NB4 (cell line): ENCODE measurements at places on chromosomes 6 and 20.

DNA sequence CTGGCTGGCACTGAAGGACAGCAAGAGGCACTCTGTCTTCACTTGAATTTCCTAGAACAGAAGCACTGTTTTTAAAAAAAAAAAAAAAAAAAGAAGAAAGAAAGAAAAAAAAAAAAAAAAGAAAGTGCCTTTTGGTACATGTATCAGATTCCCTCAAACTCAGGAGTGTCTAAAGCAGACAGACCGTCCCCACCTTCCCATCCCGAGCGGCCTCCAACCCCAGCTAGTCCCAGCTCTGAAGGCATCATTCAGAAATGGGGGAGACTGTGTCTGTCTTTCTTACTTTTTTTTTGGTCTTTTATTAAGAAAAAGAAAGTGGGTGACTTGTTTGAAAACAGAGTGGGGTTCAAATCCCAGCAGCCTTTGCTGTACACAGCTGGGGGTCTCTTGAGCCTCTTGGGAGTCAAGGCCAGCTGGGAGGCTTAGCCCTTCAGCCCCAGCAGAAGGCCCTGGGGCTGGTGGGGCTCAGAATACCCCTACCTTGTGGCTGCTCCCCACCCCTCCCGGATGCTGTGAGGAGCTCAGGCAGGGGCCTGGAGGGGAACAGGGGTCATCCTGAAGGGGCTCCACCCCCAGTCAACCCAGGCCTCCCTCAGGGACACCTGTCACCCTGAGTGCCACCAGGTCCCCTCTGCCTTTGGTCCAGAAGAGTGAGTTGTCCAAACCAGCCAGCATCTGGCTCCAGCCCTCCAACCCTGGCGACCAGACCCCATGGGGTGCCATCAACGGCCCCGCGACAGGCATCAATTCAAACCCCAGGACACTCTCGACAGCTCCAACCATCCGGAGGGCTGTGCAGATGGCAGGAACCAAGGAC, 128.3 kb downstream of the TAF4 start:
- no peak for DNase-seq

DNA sequence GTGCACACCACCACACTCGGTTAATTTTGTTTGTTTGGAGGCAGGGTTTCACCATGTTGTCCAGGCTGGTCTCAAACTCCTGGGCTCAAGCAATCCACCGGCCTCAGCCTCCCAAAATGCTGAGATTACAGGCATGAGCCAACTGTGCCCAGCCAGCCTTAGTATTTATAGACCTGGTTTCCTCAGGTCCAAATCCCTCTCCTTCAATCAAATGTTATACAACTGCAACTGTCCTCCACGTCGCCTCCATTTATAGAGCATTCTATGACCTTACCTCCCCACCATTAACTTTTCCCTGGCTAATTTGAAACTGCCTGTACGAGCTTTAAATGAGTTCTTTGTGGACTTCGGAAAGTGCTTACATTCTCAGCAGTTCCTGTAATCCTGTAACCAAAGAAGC, 39.3 kb upstream of the IPCEF1 start:
- DNase-seq, result no peak

DNA sequence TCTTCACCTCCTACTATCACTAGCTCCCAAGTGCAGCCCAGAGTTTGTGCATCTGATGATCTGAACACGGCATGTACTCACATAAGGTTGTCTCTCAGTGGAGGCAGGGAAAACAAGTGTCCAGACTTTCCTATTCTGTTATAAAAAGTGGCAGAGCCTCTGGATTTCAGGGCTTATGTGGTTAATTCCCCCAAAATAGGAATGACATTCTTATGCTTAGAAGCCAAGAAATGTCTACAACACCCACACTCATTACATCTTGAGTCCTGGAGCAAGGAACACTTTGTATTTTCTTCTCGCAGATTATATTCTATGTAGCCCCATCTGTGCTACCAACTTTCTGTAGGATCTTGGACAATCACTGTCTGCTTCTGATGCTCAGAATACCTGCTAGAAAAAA, 13.5 kb upstream of the SEMG1 start:
- DNase-seq, result no peak

GRCh38 chr6:136382676-136383252, 93.1 kb upstream of the BCLAF1 start:
- no peak for DNase-seq
